ENCODE measurements at places on chromosomes 11 and 22.

DNA sequence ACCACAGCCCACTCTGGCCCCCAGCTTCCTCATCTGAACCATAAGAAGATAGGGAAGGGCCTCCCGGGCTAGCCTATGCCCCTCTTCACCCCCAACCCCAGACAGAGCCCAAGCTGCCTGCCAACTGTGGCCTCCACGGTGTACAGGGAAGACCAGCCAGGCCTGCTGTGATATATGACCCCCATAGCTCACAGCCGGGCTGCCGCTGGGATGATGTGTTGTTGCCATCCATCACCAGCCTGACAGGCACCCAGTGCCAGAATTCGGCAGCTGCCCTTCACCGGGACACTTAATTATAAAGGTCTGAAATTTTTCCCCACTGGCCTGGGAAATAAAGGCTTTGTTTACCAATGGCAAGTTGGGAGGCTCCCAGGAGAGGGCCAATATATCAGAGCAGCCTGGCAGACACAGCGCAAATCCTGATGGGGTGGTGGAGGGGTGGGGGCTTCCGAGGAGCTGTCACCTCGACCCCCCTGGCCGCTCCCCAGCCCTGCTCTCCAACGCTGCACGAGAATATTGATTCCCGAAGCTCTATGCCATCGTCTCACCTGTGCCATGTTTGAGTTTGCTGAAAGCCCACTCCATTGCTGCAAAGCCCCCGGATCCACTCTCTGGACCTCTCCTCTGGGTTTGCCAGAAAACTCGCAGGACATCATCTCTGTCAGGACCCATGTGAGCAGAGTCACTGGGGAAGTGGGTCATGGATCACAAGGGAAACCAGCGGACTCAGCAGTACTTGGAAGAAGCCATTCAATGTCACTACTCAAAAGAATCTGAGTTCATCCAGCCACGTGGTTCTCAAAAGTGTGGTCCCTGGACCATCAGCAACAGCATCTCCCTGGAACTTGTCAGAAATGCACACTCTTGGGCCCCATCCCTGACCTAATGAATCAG is 296.9 kb downstream of the MN1 start:
- DNase-seq, result no peak

GRCh38 chr11:67596753-67597300 is 9.9 kb upstream of the NDUFV1 start:
- DNase-seq, result no peak

DNA sequence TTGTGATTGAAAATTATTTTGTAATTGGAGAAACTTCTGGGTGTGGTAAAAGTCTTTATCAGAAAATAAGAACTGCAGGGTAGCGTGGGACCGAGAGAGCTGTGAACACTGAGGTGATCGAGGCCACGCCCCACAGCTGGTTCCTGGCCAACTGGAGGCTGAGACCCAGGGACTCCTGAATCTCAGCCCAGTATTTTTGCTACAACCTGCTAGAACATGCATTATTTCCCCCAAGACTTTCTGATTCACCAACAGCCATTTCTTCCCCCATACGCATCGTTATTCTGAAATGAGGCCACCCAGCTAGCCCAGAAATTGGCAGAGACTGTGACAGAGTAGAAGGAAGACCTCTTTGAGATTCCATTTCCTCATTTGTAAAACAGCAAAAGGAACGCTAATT is 3.4 kb upstream of the FGF19 start:
- DNase-seq, result no peak

- DNase-seq, result no peak
Observed at GRCh38 chr11:17803754-17804334, 69.3 kb downstream of the KCNC1 start.

GRCh38 chr11:57338142-57338541 is at the start of gene P2RX3:
P2RX3 (plus strand) TSS chr11:57338352; CDS start chr11:57338551, 199 bp downstream.
- DNase-seq, result no peak

DNA sequence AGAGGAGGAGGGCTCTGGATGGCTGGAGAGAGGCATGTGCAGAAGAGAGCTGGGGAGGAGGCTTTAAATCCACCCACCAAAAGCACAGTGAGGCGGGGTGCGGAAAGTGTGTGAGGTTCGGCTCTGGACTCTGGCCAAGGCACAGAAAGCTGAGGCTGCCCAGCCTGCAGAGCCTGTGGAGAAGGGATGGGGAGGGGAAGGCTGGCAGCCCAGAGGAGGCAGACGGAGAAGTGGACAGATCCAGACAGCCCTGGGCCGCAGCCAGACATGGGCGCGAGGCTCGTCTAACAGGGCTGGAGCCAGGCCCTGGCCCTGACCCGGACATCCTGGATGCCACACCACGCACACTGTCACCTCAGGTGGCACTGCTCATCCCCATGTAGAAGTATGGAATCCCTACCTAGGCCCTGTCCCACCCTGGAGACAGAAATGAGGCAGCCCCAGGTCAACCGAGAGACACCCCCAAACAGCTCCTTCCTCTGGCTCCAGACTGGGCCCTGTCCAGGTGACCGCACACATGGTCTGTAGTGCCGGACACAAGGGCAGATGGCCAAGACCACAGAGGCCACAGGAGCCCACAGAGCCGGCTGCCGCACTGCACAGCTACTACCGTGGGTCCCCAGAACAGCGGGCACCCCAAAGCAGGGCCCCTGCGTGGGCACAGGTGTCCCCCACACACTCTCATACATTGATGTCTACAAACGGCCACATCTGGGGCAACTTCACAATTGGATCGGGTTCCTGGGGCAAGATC is 16.6 kb upstream of the MOB2 start:
- no peak for DNase-seq

GRCh38 chr11:17748044-17748443 is 13.5 kb downstream of the KCNC1 start:
- DNase-seq, result no peak

GRCh38 chr22:30444632-30445437 is 19.3 kb downstream of the MTFP1 start:
- DNase-seq, result peak; percentile 60

GRCh38 chr11:60809691-60810090 is 24.6 kb downstream of the MS4A10 start:
- DNase-seq, result no peak

DNA sequence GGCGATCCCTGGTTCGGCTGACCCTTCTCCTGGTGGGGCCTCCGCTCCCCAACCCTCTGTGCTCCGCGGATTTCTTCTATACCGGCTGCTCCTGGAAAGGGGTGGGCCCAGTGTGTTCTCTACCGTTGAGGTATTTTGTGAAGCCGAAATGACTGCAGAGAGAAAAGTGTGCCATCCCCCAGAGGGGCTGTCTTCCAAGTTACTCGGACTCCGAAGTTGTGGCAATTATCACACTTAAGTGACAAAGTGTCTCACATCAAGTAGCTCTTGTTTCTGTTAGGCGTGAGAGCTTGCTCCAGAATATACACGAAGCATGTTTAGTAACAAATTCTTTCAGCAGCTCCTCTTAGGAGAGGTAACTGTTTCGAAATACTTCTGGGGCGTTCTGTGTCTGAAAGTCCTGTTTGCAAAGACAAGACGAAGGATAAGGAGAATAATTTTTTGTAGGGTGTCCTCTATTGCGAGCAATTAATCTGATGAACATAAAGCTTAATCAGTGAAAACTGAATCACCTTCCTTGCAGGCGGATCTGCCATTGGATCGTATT is 434 bp downstream of the XPNPEP3 start:
- DNase-seq, result no peak

GRCh38 chr22:20444325-20444724 is 6.7 kb upstream of the SCARF2 start:
- no peak for DNase-seq

DNA sequence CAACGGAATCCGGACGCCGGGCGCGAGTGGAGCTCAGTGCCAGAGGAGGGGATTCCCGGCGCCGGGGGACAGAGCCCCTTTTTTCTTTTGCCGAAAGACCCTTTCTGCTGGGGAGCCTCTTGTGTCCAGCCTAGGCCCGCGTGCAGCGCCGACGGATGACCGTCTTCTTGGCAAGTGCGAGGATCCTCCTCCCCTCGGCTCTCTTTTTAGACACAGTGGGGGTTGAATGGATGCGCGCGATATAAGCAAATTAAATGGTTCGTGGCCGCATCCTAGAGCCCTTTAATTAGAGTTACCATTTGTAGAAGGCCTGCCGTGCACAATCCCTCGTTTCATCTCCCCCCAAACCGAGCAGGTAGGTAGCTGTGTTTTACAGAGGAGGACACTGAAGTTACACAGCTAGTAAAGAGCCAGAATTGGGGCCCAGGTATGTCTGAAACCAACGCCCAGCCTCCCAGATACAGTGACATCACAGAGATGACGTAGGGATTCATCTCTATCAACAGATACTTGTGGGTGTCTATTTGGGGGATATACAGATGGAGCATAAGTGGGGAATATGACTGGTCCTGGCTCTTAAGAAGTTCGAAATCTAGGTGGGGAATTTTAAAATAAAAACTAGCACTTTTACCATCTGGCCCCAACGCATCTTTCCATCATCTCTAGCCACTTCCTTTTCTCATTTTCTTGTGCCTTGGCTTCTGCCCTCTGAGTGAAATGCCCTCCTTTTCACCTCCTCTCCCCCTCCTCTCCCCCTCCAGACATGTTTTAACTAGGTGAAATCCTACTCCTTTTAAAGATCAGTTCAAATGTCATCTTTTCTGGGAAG is 875 bp downstream of the TCP11L1 start:
- peak; percentile 28 for DNase-seq

DNA sequence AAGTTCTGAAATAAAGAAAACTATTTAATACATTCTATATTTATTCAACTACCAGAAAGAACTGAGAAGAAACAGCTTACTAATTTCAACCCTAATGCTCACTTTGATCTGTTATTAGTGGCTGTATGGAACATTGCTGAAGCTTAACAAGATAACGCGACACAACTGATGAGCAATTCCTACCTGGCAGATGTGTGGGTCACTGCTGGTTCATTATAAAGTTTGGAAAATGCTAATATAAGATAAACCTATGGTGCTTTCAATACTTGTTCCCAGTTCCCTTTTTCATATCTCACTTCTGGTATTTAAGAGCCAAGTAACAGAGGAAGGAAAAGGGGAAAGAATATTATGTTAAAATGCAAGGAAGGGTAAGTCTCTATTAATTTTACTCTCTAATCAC is 10.5 kb downstream of the CTSC start:
- DNase-seq, result no peak

- DNase-seq, result peak; percentile 16
Observed at GRCh38 chr11:122883646-122883979, 1.1 kb downstream of the JHY start.

GRCh38 chr11:68965901-68966853 is 14.6 kb downstream of the MRGPRD start:
- peak; percentile 23 for DNase-seq

DNA sequence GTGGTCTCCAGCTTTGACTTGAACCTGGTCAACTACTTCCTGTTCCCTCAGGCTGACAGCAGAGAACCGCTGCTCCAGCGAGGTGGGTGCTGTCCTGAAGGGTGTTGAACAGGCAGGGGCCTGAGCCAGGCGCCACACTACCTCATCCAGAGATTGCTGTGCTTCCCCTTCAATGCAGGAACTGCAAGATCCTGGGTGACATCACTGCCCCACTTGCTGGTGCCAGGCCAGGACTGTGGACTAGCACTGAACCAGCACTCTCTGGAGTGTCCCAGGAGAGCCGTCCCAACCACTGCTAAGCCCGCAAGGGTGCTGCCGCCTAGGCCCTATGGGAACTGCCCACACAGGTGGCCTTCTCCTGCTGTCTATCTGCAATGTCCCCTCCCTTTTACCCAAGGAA is 51.7 kb downstream of the GAB4 start:
- DNase-seq, result no peak
